ENCODE measurements at places on chromosomes 2 and 18.

DNA sequence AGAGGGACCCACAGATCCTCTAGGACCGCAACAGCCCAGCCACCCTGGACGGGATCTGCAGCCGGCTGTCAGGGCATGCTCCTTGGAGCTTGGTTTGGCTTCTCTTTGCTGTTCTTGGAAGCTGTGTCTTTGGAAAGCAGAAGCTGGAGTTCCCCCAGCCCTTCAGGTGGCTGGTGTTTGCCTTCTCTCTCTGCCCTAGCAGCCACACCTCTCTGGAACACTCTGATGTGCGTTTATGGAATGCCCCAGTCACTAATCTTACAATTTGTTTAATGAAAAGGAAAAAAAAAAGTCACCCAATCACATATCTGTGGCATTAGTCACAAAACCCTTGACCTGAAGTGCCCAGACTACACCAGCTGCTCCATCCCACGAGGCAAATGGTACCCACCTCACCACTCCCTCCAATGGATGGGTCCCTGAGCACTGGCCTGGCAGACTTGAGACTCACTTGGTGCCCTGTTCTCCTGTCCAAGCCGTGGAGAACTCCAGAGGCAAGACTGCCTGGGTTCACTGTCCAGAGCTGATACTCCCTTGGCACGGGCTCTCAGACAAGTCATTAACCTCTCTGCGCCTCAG is 70.2 kb upstream of the DAPL1 start:
- no peak for DNase-seq

DNA sequence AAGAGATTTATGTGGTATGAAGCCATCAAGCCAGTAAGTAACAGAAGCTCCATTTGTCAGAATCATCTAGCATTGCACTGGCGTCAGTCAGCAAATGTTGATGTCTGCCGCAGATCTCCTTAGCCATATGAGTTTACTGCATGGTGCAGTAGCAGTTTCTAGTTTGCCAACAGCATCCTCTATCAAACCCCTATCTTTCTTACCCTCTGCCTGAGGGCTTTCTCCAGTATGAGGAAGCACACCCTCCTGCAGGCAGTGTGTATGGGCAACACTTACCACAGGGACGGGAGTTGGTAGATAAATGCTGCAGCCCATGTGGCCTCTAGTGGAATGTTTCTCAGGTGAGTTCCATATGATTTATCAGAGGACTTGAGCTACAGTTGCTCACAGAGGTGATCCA is 63.7 kb downstream of the EFEMP1 start:
- no peak for DNase-seq

GRCh38 chr18:32287873-32288272 is 98.0 kb downstream of the MEP1B start:
- no peak for DNase-seq

- DNase-seq, result peak; percentile 5
Measured at GRCh38 chr2:111094691-111095090, 26.0 kb upstream of the BCL2L11 start.

DNA sequence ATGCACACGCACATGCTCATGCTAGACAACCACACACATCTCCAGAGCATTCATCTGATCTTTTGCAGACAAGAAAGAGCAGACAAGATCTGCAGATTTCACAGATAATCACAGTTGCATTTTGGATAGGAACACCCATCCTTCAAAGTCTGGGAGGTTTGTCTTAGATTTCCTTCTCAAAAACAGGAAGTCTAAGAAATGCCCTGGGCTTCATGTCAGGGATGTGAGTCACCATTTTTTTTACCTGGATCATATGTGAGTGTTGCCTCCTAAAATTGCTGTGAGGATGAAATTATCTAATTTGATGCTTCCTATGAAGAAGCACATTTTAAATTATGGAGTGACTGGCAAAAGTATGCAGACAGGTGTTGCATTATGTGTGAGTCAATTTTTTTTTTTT is 46.1 kb downstream of the SRD5A2 start:
- no peak for DNase-seq
